ENCODE measurements at places on chromosomes 2 and 18. TPM values are rescaled to one million over a fixed set of nuclear protein-coding genes. Genes with fewer than 3 reads are reported as not detected.

The BOLL gene
- polyA plus RNA-seq = not detected

The SLC11A1 gene
- 19.7 TPM for polyA plus RNA-seq

GRCh38 chr2:4539121-4539520 lies 835.7 kb downstream of the DCDC2C start:
- DNase-seq = no peak

DNA sequence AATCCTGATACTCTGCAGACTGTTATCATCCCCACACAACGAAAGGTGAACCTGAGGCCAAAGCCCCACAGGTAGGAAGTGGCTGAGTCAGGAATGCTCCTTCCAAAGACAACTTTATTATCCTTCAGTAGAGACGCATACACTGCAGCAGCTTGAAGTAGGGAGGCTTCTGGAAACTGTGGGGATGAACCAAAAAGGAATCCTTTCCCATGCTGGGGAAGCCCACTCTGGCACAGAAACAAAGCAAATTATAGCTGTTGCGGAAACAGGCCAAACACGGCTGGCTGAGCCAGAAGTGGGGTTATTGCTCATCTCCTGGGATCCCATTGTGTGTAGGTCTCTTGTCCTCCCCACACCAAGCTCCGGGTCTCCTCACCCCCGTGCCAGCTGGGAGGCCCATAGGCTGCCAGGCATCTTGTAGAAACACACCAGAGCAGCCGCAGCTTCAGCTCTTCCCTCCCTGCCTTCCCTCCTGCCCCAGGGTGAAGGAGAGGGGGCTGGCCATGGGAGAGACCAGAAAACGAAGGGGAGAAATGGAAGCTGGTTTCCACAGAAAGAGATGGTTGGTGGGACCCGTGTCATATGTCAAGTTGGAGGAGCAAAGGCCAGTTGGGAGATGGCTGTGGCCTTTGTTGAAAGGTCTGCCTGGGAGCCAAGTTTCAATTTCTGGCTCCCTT lies 176.9 kb upstream of the NABP1 start:
- DNase-seq = no peak

GRCh38 chr2:234033174-234033573 lies 17.3 kb upstream of the SPP2 start:
- DNase-seq = no peak

- no peak for DNase-seq
Measured at GRCh38 chr2:54285451-54285850, 29.4 kb upstream of the TSPYL6 start.
